ENCODE measurements at places on chromosomes 12 and 14.

- DNase-seq = no peak
Observed at GRCh38 chr14:99246536-99247097, 25.4 kb downstream of the BCL11B start.

DNA sequence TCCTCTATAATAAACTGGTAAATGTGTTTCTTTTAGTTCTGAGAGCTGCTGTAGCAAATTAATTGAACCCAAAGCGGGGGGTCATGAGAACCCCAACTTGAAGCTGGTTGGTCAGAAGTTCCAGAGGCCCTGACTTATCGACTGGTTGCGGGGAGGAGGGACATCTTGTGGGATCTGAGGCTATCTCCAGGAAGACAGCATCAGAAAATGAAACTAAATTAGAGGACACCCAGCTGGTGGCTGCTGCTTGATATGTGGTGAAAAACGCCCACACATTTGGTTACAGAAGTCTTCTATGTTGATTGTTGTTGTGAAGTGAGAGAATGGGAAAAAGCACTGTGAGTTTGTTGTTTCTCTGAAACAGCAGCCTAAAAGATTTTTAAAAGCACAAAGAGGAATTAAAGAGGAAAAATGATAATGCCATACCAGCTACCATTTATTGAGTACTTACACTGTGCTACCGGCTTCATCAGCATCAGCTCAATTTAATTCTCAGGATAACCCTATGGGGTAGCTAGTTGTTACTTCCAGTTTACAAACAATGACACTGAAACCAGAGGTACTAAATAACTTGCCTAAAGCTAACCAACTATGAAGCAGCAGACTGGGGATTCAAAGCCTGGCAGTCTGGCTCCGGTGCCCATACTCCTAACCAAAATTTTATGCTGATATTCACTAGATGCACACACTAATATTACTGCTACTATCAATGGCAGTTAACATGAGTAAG, 24.3 kb downstream of the DDX24 start:
- DNase-seq = no peak

DNA sequence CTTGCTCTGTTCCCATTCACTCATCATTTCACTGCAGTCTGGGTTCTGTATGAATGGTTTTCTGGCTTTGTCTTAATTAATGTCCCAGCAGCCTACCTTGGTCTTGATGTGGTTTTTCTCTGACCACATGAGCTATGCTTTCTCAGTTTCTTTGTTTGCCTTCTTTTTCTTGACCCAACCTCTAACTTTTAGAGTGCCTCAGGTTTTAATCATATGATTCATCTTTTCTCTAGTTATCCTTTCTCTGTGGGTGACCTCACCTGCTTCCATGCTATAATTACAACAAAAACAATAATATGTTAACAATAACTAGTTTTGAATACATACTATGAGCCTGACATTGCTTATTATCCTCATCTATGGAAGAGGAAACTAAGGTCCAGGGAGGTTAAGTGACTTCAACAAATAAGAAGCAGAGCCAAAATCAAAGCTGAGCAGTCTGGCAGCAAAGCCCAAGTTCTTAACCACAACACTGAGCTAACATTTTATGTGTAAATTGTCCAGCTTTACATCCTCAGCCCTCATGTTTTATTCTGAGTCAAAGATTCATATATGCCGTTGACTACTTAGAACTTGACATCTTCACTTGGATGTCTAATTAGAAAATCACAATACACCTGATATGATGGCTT, 4.7 kb upstream of the EPYC start:
- DNase-seq = no peak

DNA sequence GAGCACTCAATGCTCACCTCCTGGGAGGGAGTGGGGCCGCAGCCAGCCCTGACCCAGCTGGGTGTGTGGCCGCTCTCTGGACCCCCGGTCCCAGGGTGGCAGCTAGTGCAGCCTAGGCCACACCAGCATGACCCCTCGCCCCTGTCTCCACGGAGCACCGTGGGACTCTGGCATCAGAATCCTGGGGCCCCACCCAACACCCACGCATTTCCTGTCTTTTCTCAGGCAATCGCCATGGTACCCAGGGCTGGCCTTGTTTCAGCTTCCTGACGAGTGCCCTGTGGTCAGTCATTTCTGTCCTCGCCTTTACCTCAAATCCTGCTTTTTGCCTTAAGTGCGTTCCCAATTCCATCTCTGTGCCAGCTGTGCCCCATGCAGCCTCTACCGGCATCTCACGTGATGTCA, 15.9 kb downstream of the PACS2 start:
- DNase-seq = no peak

DNA sequence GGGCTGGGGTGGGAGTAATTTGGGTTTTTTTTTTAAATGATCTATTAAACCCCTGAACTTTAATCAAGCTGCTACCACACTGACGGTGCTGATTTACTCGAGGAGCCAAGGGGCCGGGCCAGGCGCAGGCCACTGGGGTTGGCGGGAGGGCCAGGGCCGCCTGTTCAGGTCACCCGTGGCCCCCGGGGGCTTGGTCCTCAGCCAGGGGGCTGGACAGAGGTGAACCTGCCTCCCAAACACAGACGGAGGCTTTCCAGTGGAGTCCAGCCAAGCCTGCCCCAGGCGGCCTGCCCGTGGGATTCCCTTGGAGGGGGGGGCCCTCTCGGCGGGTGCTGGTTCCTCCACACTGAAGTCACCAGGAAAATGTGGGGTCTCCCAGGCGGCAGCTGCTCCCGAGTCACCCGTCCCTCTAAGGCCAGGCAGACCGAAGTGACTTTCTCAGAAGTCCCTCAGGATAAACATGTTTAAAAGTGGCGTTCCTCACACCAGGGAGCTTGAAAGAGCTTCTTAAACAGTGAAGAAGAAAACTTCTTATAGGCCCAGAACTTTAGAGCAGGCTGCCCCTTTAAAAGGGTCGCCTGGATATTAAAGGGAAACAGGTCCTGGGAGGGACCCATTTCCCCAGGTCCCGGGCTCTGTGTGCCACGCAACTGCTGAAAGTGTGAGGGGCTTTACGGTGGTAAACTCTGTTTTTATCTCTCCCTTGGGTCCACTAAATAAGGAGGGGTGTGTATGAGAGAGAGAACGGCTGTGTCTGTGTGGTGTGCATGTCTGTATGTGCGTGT, 167.2 kb upstream of the GSC start:
- DNase-seq = no peak

GRCh38 chr14:30445011-30445793, 113.8 kb upstream of the G2E3 start:
- no peak for DNase-seq

DNA sequence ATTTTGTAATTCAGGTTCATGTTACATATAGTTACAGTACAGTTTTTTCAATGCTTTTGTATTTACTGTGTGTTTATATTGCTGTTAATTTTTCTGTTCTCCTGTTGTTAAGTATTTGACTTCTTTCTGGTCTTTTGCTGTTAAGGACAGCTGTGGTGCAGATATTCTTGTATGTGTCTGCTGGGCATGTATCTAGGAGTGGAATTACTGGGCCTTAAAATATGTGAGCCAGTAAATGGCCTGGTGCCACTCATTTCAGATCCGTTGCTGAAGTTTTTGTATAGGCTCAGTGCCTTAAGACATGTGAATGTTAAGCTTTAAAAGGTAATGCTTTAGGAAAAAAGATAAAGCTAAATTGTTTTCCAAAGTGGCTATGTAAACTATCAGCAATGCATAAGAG, 87.3 kb downstream of the TTLL5 start:
- DNase-seq = no peak

DNA sequence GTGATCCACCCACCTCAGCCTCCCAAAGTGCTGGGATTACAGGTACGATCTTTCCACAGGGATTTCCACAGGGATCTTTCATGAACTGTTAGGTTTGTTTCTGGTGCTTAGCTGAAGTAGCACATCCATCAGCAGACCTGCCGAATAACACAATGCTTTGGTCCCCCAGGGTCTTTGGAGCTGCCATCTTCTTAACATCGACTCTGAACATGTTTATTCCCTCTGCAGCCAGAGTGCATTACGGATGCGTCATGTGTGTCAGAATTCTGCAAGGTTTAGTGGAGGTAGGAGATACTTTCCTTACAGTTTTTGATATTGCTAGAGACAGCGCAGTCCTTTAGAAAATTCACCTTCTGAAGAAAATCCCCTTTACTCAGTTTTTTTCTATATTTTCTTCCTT, 36.3 kb downstream of the SLC17A8 start:
- no peak for DNase-seq

- no peak for DNase-seq
Observed at GRCh38 chr14:88104710-88105109, 99.8 kb downstream of the GPR65 start.

GRCh38 chr12:94609917-94610443, 40.4 kb downstream of the TMCC3 start:
- DNase-seq = no peak

GRCh38 chr14:75705014-75705413, 44.0 kb downstream of the TTLL5 start:
- no peak for DNase-seq

DNA sequence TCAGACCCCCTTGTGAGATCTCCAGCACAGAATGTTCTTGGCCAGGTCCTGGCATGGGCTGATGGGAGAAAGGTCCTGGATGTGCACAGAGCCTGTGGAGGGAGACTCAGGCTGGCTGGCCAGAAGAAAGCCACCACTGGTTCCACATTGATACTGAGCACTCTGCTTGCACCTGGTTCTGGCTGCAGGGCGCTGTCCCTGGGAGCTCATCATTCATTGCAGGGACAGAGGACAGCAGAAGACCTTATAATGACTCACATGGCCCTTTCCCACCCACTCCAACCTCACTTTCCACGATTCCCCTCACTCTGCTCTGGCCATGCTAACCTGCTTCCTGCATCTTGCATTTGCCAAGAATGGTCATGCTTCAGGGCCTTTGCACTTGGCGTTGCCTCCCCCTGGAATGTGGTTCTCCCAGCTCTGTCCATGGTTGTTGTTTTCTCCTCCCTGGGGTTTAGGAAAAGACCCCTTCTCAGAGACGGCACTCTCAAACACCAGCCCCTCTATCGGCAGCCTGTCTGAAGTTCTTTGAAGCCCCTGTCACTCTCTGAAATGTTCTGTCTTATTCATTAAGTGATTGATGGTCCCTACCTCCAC, 10.3 kb downstream of the KRT7 start:
- no peak for DNase-seq

GRCh38 chr12:108567406-108568337, 5.3 kb downstream of the ISCU start:
- DNase-seq = no peak

- no peak for DNase-seq
Observed at GRCh38 chr12:74985986-74986319, 223.7 kb downstream of the KCNC2 start.

DNA sequence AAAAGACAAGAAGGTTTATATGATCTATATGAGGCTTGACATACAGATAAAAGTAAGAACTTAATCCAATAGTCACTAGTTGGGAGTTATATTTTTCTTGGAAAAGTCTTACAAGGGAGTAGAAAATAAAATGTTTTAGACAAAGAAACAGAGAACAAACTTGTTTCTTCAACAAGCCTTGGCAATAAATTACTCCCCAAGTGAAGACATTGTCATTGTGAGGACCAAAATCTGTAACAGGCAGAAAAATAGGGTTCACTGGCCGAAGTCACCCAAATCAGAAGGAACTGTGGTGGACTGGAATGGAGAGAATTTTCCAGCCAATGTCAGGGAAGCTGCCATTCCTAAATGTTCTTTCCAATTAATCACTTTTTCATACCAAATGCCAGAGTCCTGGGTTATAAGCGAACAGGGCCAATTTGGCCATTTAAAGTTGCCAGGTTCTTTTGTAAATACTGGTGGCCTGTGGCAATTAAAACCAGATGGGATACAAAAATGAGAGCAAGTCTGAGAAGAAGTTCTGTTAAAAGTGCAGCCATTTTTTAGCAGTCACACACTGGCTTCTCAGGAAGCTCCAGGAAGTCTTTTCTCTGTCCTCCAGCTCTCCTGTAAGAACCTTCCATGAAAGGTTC, 117.3 kb upstream of the OVCH1 start:
- no peak for DNase-seq

DNA sequence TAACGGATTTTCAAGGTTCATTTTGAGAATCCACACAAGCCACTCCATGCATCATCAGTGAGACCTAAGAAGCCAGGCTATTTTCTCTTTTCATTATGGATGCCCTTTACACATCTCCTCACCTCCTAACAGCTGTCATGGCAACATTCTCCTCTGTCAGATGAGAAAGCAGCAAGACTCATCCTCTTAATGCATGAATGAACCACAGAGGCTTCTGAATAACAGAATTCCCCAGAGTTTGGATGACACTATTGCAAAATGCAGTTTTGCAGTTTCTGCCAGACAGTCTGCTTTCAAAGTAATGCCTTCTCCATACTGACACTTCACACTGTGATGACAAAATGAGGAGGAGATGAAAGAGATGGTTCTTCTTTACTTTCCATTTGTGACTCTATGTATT, 286.7 kb upstream of the GRIP1 start:
- DNase-seq = no peak

GRCh38 chr14:72666610-72667009, 227.3 kb downstream of the DPF3 start:
- DNase-seq = no peak

DNA sequence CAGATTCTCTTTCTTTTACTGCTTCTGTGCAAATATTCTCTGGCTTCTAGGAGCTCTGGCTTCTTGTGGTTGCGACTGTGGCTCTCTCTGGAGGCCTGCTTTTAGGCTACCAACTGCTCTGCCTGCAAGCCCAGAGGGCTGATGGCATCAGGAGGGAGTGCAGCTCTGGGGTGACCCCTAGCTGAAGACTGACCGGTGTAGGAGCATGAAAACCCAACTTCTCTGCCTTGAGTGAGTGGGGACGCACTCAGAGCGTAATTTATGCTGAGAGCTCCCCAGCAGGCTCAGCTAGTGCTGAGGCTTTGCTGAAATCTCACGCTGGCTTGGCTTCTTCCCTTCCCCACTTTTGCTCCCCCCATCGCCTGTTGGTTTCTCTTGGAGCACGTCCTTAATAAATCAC, 29.9 kb upstream of the RBM19 start:
- DNase-seq = no peak

DNA sequence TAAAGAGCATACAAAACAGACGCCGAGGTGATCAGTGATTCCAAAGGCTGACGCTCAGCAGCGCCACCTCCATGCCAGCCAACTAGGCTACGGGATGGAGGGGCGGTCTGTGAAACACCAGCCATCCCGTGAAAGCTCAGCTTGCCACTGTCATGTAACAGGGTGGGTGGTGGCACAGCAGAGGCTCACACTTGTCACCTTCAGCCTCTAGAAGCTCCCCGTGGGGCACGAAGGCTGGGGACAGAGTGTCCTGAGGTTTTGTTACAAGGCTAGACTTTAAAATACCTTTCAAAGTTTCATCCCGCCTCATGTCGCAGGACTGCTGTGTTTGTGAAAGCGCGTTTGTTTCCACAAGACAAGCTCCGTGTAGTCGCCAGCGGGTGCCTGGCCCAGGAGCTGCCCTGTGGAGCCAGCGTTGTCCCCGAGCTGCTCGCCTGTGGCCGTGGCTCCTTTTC, 20.7 kb downstream of the XRCC3 start:
- DNase-seq = no peak

- no peak for DNase-seq
Observed at GRCh38 chr12:13103391-13104033, at the start of gene GSG1. TSS of gene GSG1 (minus strand) at chr12:13103667. CDS start at chr12:13103512, 155 bp downstream.

- no peak for DNase-seq
Observed at GRCh38 chr12:46470036-46470627, 97.6 kb upstream of the SLC38A2 start.

DNA sequence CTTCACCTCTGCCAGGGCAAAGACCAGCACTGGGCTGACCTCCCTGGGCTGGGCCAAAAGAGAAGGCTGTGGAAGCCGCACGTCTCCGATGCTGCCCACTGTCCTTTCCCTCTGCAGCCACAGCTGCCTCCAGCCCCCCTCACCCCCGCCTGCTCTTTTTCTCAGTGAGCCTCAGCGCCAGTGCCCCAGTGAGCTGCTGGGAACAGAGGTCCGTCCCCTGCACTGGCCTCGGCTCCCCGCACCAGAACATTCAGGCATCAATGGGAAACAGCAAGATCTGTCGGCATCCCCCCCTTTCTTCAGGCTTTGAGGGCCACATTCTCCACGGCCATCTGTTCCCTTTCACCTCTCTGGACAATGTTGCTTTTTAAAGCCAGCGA, 398.1 kb downstream of the ZFP36L1 start:
- DNase-seq = no peak

All from activated T-cell treated with anti-CD3 and anti-CD28 coated beads for 24 hours (primary cell).